ENCODE measurements at places on chromosomes 7 and 10. TPM values are rescaled to one million over a fixed set of nuclear protein-coding genes. Genes with fewer than 3 reads are reported as not detected.

The MMP21 gene
- not detected for total RNA-seq

The HOXA9 gene
- not detected for total RNA-seq

The AKR1C2 gene
- 16.6 TPM for total RNA-seq

The FFAR4 gene
- not detected for total RNA-seq

The ZFAND4 gene
- 17.1 TPM for total RNA-seq

The CCDC136 gene
- total RNA-seq, result 0.64 TPM

The CNPY1 gene
- not detected for total RNA-seq

The IFIT1 gene
- total RNA-seq, result 28.5 TPM

The IL2RA gene
- not detected for total RNA-seq

The TMEM213 gene
- not detected for total RNA-seq

The SYT15 gene
- 50.9 TPM for total RNA-seq

The PILRA gene
- 25.8 TPM for total RNA-seq

The MAD1L1 gene
- 59.6 TPM for total RNA-seq

The SPDYE2B gene
- total RNA-seq, result not detected

The ATAD1 gene
- total RNA-seq, result 22.1 TPM

The HABP2 gene
- total RNA-seq, result not detected

The GPER1 gene
- 11.3 TPM for total RNA-seq

The HGF gene
- total RNA-seq, result 11.7 TPM

The FBXL13 gene
- total RNA-seq, result 0.75 TPM

The GBX1 gene
- not detected for total RNA-seq

The MICALL2 gene
- 76.5 TPM for total RNA-seq

The EEF1AKMT2 gene
- total RNA-seq, result 10.5 TPM

The LIPN gene
- not detected for total RNA-seq

The ZNF365 gene
- total RNA-seq, result not detected

The SMO gene
- total RNA-seq, result 12.9 TPM

The C10orf62 gene
- total RNA-seq, result not detected

The ERVW-1 gene
- not detected for total RNA-seq

The FEZF1 gene
- total RNA-seq, result not detected

The KIF11 gene
- total RNA-seq, result not detected

The BHLHA15 gene
- total RNA-seq, result not detected

The CAMK2B gene
- total RNA-seq, result 3.2 TPM

The CTBP2 gene
- total RNA-seq, result 57.7 TPM

The INA gene
- not detected for total RNA-seq

The MRPS17 gene
- 0.43 TPM for total RNA-seq

The ZC3HAV1L gene
- total RNA-seq, result 29.1 TPM

The MOGAT3 gene
- total RNA-seq, result not detected

The ZNF716 gene
- total RNA-seq, result not detected

The TAS2R41 gene
- total RNA-seq, result not detected

The LRRTM3 gene
- total RNA-seq, result not detected

The SLC39A12 gene
- not detected for total RNA-seq

The CDNF gene
- not detected for total RNA-seq

The LRRN3 gene
- total RNA-seq, result 1.7 TPM

The PLXNA4 gene
- 27.1 TPM for total RNA-seq

The NOS3 gene
- total RNA-seq, result 185 TPM

The IFIT2 gene
- 0.85 TPM for total RNA-seq

The FKBP6 gene
- not detected for total RNA-seq

The MARVELD1 gene
- total RNA-seq, result 43.7 TPM

The HNRNPA2B1 gene
- 57.0 TPM for total RNA-seq

The C10orf90 gene
- not detected for total RNA-seq

The ACSM6 gene
- not detected for total RNA-seq
